Activated naive CD8-positive, alpha-beta T cell treated with anti-CD3 and anti-CD28 coated beads, Interleukin-2, amount 10 ng/mL, durations not matched to agents 7 days and 5 days (primary cell): ENCODE measurements at places on chromosomes 1 and 21.

- no peak overlapping the region for H3K27ac ChIP-seq
- H3K36me3 ChIP-seq, result no peaks in the 10 kb centered on the region
- no peaks in the 10 kb centered on the region for H3K4me1 ChIP-seq
- H3K27me3 ChIP-seq, result no peaks in the 10 kb centered on the region
- no peak for DNase-seq
- H3K4me3 ChIP-seq, result no peak overlapping the region
Measured at GRCh38 chr1:53089478-53090226, 27.6 kb downstream of the PODN start.

GRCh38 chr1:50724626-50725286 is 235.3 kb downstream of the FAF1 start:
- peaks cover 17% of the 10 kb centered on the region for H3K4me1 ChIP-seq
- H3K27me3 ChIP-seq, result no peaks in the 10 kb centered on the region
- H3K27ac ChIP-seq, result peak overlapping the region; percentile 78
- peaks cover 27% of the 10 kb centered on the region for H3K36me3 ChIP-seq
- peak overlapping the region; percentile 27 for H3K4me3 ChIP-seq
- no peak for DNase-seq

GRCh38 chr1:224183591-224184312 is 712 bp downstream of the DEGS1 start:
- H3K27me3 ChIP-seq, result no peaks in the 10 kb centered on the region
- peaks cover 47% of the 10 kb centered on the region for H3K4me1 ChIP-seq
- H3K36me3 ChIP-seq, result peaks cover 44% of the 10 kb centered on the region
- peak overlapping the region; percentile 89 for H3K27ac ChIP-seq
- peak; percentile 79 for DNase-seq

GRCh38 chr1:227924168-227924832 is 23.4 kb downstream of the WNT9A start:
- H3K4me3 ChIP-seq, result no peak overlapping the region
- no peaks in the 10 kb centered on the region for H3K36me3 ChIP-seq
- H3K4me1 ChIP-seq, result no peaks in the 10 kb centered on the region
- no peak for DNase-seq

- no peak for DNase-seq
- H3K4me3 ChIP-seq, result no peak overlapping the region
- H3K36me3 ChIP-seq, result no peaks in the 10 kb centered on the region
- peaks cover 4% of the 10 kb centered on the region for H3K27me3 ChIP-seq
Measured at GRCh38 chr1:151371370-151372057, 991 bp downstream of the SELENBP1 start.

DNA sequence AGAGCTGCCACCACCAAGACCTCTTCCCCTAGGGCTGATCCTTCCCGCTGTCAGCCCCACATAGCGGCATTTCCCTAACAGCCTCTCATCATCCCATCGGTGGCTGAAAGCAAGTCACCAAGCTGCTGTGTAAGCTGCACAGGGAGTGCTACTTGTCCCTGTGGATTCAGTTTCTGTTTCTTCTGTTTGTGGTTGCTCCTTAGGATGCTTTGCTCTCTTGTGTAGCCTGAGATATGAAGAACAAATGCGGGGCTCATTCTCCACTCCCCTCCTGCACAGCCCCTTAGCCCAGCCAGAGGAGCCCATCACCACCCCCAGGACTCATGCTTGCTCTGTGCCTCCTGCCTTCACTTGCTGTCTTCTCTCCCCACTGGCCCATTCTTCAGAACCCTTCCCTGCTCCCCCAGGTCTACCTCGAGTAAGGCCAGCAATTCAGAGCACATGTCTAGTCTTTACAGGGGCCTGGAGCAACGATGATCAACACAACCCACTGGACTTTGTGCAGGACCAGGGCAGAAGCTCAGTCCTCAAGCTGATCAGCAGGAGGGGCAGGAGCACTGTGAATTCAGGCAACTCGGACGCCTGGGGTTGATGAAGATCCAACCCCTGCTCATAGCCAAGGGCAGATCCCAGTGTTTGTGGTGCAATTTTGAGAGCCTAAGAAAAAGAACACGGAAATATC is 82.6 kb upstream of the GALNT2 start:
- H3K4me1 ChIP-seq, result no peaks in the 10 kb centered on the region
- no peaks in the 10 kb centered on the region for H3K36me3 ChIP-seq
- H3K27me3 ChIP-seq, result peaks cover 14% of the 10 kb centered on the region
- DNase-seq, result no peak

- DNase-seq, result no peak
- H3K4me1 ChIP-seq, result peaks cover 72% of the 10 kb centered on the region
- peak overlapping the region; percentile 69 for H3K4me3 ChIP-seq
- peaks cover 23% of the 10 kb centered on the region for H3K36me3 ChIP-seq
- H3K27me3 ChIP-seq, result no peaks in the 10 kb centered on the region
Measured at GRCh38 chr21:44869781-44870747, 3.4 kb downstream of the PTTG1IP start.

GRCh38 chr1:18278946-18279345 is 171.3 kb downstream of the IGSF21 start:
- H3K36me3 ChIP-seq, result no peaks in the 10 kb centered on the region
- no peak for DNase-seq
- H3K4me3 ChIP-seq, result no peak overlapping the region
- no peak overlapping the region for H3K27ac ChIP-seq

DNA sequence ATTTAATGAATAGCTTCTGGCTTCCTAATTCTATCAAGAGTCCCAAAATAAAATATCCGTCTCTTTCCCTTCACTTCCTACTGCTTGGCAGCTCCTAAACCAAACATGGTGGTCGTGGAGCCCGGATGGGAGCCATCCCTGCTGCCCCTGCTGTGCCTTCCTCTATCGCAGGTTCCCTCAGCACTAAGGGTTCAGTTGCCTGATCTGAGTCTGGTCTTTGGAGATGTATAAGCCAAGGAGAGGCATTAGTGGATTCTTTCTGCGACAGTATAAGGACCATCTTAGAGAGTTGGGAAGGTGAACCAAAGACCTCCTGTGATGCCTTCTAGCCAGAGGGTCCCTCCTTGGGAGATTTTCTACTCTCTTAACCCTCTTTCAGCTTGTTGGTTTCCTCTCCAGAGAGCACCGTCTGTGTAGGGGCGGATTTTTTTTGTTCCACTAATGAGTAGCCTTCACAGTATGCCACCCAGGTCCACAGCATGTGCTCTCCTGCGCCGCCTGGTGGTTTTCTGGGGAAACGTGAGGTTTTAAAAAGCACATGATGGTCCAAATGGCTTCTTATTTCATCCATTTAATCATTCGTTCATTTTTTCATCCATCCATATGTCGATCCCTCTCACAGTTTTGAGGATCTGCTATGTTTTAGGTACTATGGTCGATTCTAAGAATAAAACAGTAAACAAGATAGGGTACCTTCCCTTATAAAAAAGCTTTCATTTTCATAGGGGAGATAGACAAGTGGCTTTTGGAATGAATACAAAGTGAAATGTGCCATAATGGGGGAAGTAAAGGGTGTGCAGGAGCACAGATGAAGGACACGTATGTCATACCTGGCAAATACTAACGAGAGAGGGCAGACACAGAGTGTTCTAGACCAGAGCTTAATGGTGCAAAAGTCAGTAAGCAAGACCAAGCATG is 71.0 kb downstream of the NFASC start:
- DNase-seq, result peak; percentile 68
- no peak overlapping the region for H3K27ac ChIP-seq
- H3K36me3 ChIP-seq, result no peaks in the 10 kb centered on the region
- peaks cover 7% of the 10 kb centered on the region for H3K27me3 ChIP-seq

DNA sequence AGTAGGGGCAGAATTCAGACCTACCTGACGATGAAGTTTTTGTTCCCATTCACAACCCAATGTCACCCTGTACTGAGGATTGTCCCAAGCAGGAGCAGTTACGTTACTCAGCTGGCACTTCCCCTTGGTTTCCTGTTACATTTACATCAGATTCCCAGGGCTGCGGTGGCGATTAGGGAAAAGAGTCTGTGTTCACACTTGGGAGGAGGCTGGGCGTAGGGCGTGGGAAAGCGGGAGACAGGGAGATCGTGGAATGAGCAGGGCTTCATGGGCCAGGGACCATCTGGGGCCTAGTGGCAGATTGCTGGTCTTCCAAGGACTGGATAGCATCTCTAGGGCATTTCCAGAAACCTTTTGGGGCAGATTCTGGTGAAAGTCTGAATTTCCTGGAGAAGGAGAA is 39.0 kb downstream of the TBX19 start:
- no peak overlapping the region for H3K27ac ChIP-seq
- peaks cover 5% of the 10 kb centered on the region for H3K36me3 ChIP-seq
- no peak overlapping the region for H3K4me3 ChIP-seq
- peaks cover 12% of the 10 kb centered on the region for H3K4me1 ChIP-seq

DNA sequence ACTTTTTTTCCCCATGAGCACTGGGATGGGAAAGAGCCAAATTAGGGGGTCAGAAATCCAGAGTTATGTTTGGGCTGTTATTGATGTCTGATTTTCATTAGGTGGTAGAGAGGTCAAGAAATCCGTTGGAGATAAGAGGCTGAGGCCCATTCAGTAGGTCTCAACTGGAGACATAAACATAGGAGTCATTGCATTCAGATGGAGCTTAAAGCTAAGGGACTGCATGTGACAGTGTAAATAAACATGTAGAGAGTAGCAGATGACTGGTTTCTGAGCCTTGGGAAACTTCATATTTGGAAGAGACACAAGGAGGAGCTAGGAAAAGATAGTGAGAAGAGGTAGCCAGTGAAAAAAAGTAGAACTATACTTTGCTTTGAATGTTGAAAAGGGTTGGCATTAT is 11.7 kb downstream of the PTPRC start:
- H3K27ac ChIP-seq, result peak overlapping the region; percentile 79
- no peaks in the 10 kb centered on the region for H3K27me3 ChIP-seq

- H3K36me3 ChIP-seq, result no peaks in the 10 kb centered on the region
- H3K27ac ChIP-seq, result no peak overlapping the region
- no peaks in the 10 kb centered on the region for H3K27me3 ChIP-seq
- H3K4me3 ChIP-seq, result no peak overlapping the region
Measured at GRCh38 chr1:223088713-223089240, 54.3 kb downstream of the TLR5 start.

GRCh38 chr21:16186742-16187141 is 457.0 kb downstream of the USP25 start:
- no peaks in the 10 kb centered on the region for H3K27me3 ChIP-seq
- no peaks in the 10 kb centered on the region for H3K36me3 ChIP-seq
- no peaks in the 10 kb centered on the region for H3K4me1 ChIP-seq
- no peak overlapping the region for H3K4me3 ChIP-seq
